ENCODE measurements at places on chromosomes 3 and 15.

GRCh38 chr3:131895766-131896165, 139.0 kb downstream of the CPNE4 start:
- no peak for DNase-seq

- DNase-seq = no peak
Measured at GRCh38 chr3:185115371-185115770, 37.5 kb downstream of the C3orf70 start.

DNA sequence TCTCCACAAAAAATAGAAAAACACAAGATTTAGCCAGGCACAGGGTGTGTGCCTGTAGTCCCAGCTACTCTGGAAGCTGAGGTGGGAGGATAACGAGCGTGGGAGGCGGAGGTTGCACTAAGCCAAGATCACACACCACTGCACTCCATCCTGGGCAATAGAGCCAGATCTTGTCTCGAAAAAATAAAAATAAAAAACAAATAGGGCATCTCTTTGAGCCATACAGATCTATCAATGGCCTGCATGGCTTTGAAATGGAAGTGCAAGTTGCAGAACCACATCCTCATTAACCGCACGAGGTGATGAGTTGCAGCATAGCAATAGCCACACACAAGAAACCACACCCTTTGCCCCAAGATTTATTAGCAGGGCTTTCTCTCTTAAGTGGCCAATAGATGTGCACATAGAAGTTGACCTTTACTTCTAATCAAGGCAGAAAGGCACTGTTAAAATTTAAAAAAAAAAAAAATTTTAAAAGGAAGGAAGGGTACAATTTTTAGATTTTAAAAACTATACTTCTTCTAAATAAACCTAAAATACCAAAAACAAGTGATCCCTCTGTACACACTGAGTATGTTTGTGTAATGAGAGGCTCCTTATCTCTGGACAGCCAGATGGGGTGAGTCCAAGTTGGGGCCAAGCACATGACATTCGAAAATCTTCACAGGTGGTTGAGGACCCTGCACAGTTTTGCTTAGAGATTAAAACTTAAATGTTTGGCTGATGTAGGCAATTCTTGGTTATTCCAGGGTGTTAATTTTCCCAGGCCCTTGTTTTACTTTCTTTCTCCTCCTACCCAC, 53.4 kb downstream of the FILIP1L start:
- DNase-seq = no peak

DNA sequence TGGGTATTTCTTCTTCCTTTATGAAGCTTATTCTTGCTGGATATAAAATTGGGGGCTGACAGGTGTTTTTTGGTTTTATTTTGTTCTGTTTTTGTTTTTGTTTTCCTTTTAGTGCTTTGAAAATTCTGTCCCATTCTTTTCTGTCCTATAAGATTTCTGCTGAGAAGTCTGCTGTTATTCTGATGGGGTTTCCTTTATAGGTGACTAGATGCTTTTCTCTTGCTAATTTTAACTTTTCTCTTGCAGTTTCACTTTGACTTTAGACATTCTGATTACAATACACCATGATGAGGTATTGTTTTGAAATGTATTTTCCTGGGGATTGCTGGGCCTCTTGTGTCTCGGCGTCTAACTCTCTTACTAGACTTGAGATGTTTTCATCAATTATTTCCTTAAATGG, 22.8 kb downstream of the TTC14 start:
- no peak for DNase-seq

- DNase-seq = peak; percentile 34
Measured at GRCh38 chr3:152466784-152467183, 198.1 kb downstream of the MBNL1 start.

DNA sequence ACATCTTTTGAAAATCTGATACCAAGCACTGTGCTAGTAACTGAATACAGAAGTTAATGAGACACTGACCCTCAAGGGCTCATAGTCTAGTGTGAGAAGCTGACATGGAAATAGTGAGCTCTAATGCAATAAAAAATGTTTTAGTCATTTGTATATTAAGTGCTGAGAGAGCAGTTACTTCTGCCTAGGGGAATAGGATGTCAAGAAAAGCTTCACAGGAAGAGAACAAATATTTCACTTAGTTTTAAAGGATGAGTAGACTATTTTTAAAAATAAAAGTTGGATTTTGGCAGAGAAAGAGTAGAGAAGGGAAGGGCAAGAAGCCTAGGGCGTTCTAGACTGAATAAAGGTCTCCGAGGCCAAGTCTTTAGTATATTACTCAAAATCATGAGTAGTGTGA, 158.4 kb downstream of the ATG7 start:
- DNase-seq = no peak

DNA sequence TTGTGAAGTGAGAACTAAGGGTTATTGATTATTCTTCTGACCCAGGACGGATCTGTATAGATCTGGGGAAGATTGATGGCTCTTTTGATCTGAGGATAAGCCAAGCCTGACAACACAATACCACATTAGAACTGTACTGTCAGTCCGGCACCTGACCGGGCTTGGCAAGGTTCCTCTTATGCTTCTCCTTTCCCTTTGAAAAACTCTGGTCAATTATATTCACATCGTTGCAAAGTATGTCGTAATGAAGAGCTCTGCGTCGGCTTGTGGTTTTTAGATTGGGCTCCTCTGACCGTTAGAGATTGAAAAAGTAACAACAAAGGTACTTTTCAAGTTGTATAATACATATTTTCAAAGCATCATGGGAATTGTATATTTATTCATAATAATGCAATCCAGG, 389.8 kb downstream of the NR2F2 start:
- DNase-seq = no peak

- no peak for DNase-seq
Measured at GRCh38 chr15:101810876-101811275, 1.1 kb upstream of the OR4F15 start.

DNA sequence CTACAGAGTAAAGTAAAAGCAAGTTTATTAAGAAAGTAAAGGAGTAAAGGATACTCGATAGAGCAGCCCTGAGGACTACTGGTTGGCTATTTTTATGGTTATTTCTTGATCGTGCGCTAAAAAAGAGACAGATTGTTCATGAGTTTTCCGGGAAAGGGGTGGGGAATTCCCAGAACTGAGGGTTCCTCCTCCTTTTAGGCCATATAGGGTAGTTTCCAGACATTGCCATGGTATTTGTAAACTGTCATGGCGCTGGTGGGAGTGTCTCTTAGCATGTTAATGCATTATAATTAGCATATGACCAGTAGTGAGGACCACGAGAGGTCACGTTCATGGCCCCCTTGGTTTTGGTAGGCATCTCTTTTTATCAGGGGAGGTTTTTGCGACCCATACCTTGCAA, 213.1 kb downstream of the OSBPL10 start:
- DNase-seq = no peak

GRCh38 chr3:81823882-81824395, 62.5 kb upstream of the GBE1 start:
- DNase-seq = no peak

DNA sequence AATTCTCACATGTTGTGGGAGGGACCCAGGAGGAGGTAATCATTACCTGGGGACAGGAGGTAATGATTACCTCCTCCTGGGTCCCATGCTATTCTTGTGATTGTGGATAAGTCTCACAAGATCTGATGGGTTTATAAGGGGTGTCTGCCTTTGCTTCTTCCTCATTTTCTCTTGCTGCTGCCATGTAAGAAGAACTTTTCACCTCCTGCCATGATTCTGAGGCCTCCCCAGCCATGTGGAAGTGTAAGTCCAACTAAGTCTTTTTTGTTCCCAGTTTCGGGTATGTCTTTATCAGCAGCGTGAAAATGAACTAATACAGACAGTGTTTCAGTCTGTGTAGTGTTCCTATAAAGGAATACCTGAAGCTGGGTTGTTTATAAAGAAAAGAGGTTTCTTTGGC, 13.1 kb upstream of the KCTD6 start:
- DNase-seq = no peak

- DNase-seq = no peak
Measured at GRCh38 chr3:73321286-73321999, 260.0 kb downstream of the EBLN2 start.

GRCh38 chr3:99843590-99844258, 26.1 kb downstream of the CMSS1 start:
- DNase-seq = no peak

DNA sequence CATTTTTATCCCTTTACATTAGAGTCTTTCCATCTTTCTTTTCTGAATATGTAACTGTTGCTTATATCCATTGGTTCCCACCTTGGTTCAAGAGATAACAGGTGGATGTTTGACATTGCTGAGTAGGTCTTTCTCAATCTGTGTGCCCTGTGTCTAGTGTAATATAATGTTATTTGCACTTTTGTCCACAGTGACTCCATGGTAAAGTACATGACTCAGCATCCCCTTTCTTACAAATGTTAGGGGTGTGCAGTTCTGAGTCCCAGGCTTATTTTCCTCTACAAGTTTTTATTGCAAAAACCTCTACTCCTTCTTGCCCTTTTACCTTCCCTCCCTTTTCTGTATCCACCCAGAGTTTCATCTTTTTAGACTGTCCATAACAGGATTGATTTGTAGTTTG, 116.5 kb downstream of the RSRC1 start:
- no peak for DNase-seq

DNA sequence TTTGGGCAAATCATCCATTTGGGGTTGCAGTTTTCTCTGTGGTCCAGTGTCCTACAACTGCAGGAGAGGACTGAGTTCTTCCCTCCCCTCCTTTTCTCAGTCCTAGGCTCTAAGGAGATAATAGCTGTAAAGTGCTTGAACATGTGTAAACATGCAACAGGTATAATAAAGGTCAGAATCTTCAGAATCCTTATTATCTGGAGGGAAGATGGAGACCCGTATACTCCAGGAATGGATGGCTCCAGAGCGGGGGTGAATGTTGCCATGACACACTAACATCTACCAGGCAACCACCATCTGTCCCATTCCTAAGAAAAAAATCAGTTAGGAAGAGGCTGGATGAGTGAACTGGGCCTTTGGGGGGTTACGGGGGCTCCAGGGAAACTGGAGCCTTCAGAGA, 39.7 kb upstream of the GLCE start:
- DNase-seq = no peak

Data from brain microvascular endothelial cell (primary cell).